ENCODE measurements at places on chromosomes 1 and 21.

- DNase-seq, result no peak
These were observed 154.1 kb downstream of the DAB1 start for GRCh38 chr1:57269630-57270225.

DNA sequence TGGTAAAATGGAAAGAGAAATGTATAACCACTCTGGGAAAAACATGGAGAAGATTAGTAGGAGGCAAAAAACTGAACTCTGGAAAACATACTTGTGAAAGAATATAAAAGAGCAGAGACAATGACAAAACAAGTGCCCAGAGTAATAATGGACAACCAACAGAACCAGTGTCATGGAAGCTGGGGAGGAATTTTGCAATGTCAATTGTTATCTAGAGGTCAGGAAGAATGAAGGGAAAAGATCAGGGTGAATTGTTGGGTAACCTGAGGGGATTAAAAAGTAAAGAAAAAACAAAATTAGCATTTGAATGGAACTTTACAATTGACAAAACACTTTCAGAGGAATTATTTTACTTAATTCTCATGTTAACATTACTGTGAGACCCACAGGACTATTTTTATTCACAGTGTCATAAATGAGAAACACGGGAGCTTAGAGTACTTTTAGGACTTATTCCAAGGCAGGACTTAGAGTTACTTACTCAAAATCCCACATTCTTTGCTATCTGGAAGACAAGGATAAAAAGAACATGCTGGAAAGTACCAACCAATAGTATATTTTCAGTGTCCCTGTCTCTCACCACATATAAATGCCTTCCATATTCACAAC, 19.5 kb downstream of the JAM2 start:
- no peak for DNase-seq

DNA sequence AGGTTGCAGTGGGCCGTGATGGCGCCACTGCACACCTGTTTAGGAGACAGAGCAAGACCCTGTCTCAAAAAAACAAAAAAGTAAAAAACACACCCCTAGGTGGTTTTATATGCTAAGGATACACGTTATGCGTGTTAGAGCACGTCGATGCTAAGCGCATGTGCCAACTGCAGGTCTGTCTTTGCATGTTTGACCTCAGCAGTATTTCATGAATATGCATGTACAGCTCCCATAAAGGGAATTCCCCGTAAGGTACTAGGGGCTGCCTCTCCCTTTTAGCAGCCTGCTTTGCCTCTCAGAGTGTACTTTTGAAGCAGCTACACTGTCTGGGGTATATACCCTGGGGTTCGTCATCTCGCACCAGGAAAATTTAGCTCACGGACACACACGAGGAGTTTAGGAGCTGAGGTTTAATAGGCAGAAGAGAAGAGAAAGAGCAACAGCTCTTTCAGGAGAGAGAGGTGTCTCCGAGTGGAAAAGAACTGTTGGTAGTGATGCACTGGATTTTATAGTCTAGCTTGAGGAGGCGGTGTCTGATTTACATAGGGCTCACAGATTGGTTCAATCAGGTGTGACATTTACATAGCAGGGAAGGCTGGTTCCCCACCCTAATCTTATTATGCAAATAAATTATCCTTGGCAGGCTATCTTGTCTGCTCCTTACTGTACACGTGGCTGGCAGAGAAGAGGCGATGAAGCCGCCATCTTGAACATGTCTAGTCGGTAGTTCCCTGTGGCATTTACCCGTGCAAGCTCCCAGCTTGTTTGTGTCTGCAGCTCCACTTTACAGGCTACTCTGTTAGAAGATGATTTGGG, 4.2 kb upstream of the OTUD3 start:
- no peak for DNase-seq

DNA sequence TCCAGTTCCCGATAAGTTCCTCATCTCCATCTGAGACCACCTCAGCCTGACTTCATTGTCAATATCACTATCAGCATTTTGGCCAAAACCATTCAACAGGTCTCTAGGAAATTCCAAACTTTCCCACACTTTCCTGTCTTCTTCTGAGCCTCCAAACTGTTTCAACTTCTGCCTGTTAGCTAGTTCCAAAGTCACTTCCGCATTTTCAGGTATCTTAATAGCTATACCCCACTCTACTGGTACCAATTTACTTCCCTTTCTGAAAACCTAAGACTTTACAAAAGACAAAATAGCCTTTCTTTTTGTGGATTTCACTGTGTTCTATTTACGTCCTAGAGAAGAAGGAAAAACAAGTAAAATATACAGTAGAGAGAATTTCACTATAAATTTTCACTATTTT, 147.0 kb upstream of the FMN2 start:
- DNase-seq, result no peak

DNA sequence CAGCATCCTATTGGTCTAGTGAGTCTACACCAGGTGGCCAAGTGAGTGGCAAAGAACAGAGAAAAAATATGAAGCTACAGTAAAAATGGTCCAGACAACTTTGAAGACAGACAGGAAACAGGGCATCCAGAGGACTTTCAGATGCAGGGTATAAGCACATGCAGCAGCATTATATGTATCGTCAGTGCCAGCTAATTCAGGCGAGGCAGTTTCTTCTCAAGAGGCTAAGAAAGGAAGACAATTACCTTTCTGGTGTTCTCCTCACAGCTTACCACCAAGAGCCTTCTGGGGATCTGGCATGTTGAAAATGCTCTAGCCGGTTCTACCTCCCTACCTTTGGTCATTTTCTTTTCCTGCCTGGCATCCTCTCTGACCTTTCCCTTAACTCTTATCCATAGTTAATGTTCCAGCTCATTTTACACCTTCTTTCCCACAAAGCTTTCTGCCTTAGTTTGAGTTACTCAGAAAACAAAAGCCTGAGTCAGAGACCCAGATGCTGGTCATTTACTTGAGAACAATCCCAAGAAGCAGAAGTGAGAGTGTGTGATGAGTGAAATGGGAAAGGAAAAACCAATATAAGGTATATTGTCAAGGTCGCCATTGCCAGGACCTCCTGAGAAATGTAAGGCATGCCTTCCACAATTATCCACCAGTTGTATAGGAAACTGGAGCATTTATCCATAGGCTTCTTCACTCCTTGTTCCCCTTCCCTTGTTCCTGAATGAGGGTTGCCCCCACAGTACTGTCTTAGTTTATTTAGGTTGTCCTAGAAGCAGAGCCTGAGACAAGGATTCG, 444.1 kb downstream of the PLPP3 start:
- DNase-seq, result no peak

- no peak for DNase-seq
These were observed 221.1 kb upstream of the GREM2 start for GRCh38 chr1:240833075-240833474.

DNA sequence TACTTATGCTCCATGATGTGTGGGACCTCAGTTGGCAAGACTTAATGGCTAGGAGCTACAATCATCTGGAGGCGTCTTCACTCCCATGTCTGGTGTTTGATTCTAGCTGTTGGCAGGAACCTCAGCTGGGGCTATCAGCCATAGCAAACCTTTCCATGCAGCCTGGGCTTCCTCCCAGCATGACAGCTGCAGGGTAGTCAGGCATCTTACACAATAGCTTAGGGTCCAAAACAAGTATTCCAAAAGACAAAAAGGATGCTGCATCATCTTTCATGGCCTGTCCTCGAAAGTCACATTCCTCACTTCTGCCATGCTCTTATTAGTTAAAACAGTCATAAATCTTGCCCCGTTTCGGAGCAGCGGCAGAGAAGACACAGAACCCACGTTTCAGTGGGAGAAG, 90.9 kb downstream of the LRRC8C start:
- peak; percentile 7 for DNase-seq

DNA sequence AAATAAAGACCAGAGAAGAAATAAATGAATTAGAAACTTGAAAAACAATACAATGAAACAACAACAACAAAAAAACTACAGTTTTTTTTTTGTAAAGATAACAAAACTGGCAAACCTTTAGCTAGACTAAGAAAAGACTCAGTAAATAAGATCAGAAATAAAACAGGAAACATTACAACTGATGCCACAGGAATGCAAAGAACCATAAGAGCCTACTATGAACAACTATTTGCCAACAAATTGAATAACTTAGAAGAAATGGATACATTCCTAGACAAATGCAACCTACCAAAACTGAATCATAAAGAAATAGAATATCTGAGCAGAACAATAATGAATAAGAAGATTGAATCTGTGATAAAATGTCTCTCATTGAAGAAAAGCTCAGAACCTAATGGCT, 742.0 kb downstream of the ADGRL2 start:
- no peak for DNase-seq

GRCh38 chr1:241423541-241424479, 66.8 kb upstream of the RGS7 start:
- no peak for DNase-seq

- no peak for DNase-seq
These were observed 186.5 kb upstream of the CTTNBP2NL start for GRCh38 chr1:112209493-112209892.

- no peak for DNase-seq
These were observed 29.2 kb upstream of the POFUT2 start for GRCh38 chr21:45316871-45317397.

DNA sequence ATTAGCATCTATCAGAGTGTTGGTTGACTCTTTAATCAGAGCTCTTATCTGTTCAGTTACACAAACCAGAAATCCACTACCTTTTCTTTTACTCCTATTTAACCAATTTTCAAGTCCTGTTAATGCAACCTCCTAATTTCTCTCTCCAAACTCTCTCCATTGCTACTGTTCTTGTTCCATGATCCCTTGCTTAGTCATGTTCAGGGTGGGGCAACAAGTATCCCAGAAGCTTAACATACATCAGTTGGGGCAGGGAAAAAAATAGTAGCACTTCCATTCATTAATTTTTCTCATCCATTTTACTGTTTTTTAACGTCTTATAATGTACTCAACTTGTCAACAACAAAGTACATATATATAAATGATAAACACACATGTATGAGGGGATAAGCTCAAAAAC, 111.2 kb upstream of the LBR start:
- DNase-seq, result no peak

GRCh38 chr1:243831463-243831862, 18.6 kb downstream of the AKT3 start:
- DNase-seq, result no peak

- no peak for DNase-seq
These were observed 40.2 kb downstream of the PAX7 start for GRCh38 chr1:18670868-18671225.

DNA sequence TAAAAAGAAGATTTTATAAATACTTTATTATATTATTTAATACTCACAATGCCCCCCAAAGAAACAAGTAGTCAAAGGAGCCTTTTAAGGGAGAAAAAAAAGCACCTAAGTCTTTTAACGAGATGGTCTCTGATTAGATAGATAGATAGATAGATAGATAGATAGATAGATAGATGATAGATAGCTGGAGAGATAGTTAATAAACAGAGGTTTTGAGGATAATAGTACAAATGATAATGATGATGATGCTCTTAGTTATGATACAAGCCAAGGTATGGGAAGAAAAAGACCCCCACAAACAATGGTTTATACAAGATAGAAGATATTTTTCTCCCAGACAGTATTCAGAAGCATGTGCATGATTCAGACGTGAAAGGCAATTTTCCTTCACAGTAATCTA, 14.6 kb upstream of the EDEM3 start:
- no peak for DNase-seq

- peak; percentile 10 for DNase-seq
These were observed 151.2 kb downstream of the DMRTA2 start for GRCh38 chr1:50271968-50272578.

GRCh38 chr1:115718011-115718754, 50.3 kb downstream of the CASQ2 start:
- DNase-seq, result no peak

DNA sequence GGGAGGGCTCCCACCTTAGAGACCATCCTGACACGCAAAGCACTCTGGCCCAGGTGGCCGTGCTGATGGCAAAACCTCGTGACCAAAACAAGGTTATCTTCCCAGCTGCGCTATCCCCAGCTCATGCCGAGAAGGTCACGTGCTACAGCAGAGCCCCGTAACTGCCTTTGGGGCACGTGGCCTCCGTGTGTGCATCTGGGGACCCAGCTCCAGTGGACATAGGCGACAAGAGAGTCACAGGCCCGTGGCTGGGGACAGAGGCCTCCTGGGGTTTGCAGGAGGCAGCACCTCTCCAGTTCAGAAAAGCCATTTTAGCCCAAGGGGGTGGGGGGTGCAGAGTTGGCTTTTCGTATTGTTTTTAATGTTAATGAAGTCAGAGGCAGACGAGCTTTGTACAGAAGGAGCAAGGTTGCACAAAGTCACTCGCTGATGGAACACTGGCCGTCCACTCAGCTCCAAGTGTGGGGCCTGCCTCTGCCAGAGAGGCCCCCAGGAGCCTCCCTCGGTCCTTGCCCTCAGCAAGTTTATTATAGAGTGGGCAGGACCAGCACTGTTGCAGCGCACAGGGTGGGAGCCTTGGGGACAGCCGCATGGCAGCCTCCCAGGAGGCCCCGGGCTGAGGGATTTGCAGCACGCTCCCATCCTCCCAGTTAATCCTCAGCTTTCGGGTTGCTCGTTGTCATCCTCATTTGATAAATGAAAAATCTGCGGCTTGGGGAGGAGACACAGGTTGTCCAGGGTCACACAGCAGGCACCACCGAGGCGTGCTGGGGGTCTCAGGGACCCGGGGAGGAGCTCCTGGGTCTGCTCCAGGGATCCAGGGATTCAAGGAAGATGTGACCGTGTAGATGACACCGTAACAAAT, 8.0 kb upstream of the PDE9A start:
- no peak for DNase-seq

GRCh38 chr1:57887964-57888491, 464.2 kb upstream of the DAB1 start:
- no peak for DNase-seq

GRCh38 chr1:204834336-204834735, 36.3 kb upstream of the NFASC start:
- no peak for DNase-seq

GRCh38 chr1:227934476-227935313, 13.0 kb downstream of the WNT9A start:
- no peak for DNase-seq

- no peak for DNase-seq
These were observed 5.8 kb downstream of the TTLL10 start for GRCh38 chr1:1179346-1179982.

- no peak for DNase-seq
These were observed 159.9 kb upstream of the NEGR1 start for GRCh38 chr1:72442262-72442661.

DNA sequence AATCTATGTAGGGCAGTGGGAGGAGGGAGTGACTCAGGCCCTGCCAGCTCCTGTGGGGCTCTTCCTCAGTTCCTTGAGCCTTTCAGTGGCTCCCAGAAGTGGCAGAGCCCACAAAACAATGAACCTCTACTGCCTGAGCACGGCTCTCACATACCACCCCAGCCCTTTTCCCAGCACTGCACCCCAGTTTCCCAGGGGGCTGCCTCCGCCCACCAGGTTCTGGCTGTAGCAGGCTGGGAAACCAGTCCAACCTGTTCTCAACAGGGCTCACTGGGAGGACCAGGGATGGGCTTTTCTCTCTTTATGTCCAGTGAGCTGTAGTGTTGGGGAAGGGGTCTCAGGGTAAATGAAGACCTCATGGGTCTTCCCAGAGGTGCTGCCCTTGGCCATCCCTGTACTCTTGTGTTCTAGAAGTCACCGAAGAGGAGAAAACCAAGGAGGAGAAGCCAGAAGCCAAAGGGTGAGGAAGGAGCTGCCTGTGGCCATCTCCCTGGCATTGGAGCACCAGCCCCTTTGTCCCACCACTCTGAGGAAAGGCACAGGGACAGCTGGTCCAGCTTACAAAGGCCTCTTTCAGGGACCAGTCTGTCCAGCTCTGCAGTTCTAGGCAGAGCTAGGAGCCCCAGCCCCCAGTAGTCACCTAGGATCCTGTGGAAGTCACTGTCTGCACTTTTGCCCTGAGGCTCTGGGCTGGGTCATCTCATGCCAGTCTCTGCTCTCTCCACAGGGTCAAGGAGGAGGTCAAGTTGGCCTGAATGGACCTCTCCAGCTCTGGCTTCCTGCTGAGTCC, 3.5 kb downstream of the MARCKSL1 start:
- no peak for DNase-seq

Data from AML-193 (cell line).